ENCODE measurements at places on chromosomes 7 and 10. TPM values are rescaled to one million over a fixed set of nuclear protein-coding genes. Genes with fewer than 3 reads are reported as not detected.

Gene HOXA1
- total RNA-seq, result 4.0 TPM

Gene ZNF212
- total RNA-seq, result 12.8 TPM

Gene EBLN1
- total RNA-seq, result not detected

Gene RELN
- not detected for total RNA-seq

Gene SLC16A9
- 0.09 TPM for total RNA-seq

Gene RAB19
- total RNA-seq, result not detected

Gene EPO
- total RNA-seq, result not detected

Gene ANKRD1
- total RNA-seq, result 7.8 TPM

Gene CALU
- total RNA-seq, result 118 TPM

Gene COL13A1
- 0.33 TPM for total RNA-seq

Gene MMD2
- total RNA-seq, result not detected

Data from A549 treated with RU486 at 1 μM for 4 hours (cell line).